ENCODE measurements at places on chromosomes 7 and 10.

DNA sequence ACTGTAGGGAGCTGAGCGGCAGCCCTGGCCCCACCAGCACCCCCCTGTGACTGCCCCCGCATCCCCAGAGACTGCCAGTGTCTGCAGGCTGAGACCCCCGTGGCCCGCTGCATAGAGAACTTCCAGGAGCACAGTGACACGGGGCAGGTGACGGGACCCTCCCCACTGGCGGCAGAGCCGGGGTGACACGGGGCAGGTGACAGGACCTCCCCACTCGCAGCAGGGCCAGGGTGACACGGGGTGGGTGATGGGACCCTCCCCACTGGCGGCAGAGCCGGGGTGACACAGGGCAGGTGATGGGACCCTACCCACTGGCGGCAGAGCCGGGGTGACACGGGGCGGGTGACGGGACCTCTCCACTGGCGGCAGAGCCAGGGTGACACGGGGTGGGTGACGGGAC, 2.3 kb downstream of the GPER1 start:
- no peak for DNase-seq

DNA sequence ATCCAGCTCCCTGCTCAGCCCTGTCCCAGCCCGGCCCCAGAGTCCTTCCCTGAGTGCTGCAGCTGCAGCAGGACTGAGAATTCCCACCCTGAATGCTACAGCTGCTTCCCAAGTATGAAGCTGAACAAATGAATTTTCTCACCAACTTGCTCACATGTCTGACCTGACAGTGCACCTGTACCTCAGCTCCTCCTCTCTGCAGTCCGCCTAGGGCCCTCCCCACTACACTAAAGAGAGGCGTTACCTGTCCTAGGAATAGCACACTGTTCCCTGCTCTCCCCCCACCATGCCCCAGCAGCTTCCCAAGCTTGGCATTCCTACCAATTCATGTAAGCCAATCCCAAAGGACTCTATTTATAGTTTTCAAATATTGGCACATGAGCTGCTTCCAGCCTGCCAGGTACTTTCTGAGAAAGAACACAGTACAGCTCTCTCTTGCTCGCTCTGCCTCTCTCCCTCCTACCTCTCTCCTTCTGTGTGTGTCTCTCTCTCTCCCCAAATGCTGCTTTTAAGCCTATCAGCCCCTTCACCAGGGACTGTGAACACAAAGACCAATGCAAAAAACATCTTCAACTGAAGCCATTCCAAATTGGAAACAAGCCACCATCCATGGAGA, 400.1 kb downstream of the TNS3 start:
- no peak for DNase-seq

- no peak for DNase-seq
Observed at GRCh38 chr7:88842201-88842600, 46.7 kb upstream of the TEX47 start.

DNA sequence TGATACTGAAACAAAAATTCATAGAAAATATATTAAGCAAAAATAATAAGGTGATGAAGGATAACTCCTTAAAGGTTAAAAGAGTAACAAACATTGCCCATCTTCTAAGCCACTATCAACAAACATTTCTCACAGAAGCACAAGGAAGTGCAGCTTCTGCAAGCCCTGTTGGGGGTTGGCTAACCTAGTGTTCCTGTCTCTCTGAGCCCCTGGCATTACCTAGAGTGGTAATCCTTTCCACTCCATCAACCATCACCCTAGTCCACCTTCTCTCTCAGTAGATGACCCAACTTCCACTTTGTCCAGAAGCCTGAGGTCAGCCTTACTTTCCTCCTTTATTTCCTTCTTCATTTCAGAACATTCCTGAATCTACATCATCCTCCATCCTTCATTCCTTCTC, 59.7 kb downstream of the HIPK2 start:
- no peak for DNase-seq

DNA sequence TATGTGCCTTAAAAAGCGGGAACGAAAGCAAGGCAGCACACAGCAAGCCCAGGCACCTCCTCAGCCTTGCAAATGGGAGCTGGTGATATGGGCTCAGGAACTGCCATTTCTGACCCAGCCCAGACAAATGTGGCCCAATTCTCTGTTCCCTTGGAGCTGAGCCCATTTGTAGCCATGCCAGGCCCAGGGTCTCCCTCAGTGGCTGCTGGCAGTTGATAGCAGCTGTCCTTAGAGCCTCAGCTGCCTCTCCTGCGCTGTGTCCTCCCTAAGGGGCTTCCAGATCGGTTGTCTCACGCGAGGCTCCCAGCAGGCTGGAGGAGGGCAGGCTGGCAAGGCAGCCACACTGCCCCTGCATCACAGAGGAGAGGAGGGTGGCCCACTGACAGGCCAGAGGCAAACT, 275.8 kb downstream of the KCNMA1 start:
- DNase-seq, result no peak

- no peak for DNase-seq
Observed at GRCh38 chr7:75040512-75040911, 33.1 kb downstream of the RCC1L start.

DNA sequence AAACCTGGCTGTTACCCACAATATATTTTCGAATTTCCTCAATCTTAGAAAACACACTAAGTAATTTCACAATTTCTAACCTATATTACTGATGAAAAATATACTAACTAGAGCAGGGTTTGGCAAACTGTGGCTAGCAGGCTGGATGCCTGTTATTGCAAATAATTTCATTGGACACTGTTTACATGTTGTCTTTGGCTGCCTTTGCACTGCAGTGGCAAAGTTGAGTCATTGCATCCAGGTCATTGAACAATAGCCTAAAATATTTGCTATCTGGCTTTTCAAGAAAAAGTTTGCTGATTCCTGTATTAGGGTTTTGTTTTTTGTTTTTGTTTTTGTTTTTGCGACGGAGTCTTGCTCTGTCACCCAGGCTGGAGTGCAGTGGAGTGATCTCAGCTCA, 47.2 kb downstream of the KIF11 start:
- DNase-seq, result no peak

- DNase-seq, result no peak
Observed at GRCh38 chr7:25863005-25863728, 288.8 kb upstream of the NFE2L3 start.

DNA sequence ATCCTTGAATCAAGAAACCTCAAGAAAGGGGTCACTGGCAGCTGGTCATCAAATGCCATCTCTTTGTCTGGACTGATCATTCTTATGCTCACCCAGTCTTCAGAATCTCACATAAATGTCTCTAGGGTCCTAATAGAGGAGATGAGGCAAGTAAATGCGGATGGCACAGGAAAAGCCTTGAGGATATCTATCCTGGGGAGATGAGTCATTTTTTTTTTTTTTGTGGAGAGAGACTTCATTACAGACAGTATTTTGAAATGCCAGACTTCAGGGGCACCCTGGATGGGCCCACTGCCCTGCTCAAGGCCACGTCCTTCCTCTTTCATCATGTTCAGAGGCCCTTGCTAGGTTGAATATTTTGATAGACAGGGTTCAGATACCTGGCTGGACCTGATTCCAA, 19.5 kb upstream of the PLPP4 start:
- no peak for DNase-seq

DNA sequence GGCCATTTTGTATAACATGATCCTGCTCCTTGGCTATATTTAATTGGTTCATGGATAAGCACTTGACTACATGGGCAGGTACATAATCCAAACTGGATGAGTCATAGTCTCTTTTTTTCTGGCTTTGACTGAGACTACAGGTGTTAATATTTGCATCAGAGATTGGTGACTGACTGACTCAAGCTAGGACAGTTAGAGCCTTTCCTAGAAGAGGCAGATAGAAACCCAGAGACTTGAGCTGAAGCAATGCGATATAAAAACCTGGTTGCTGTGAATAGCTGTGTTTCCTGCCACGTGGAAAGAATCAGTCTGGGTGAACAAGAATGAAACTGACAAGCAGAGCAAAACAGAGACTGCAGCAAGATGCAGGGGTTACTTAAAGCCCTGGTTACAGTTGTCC, 81.0 kb downstream of the SAMD9 start:
- DNase-seq, result no peak

DNA sequence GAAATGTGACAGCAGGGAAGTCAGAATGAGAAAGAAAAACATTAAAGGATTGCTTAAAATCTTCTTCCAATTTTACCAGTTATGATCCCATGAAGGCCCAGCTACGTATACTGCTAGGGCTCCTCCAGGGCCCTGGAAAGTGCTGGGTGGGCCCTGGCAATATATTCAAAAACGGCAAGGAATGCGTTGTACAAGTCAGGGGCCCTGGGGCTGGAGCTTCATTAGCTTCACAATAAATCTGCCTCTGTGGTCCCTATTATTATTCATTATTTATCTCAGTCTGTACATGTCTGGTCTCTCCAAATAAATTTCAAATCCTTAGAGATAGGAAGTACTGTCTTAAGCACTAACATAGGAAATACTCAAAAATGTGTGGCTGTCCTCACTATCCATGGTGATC, 7.6 kb downstream of the JAZF1 start:
- no peak for DNase-seq

- DNase-seq, result no peak
Observed at GRCh38 chr7:148553979-148554378, 36.6 kb upstream of the C7orf33 start.

GRCh38 chr10:28387140-28387539, 84.3 kb upstream of the MPP7 start:
- no peak for DNase-seq

DNA sequence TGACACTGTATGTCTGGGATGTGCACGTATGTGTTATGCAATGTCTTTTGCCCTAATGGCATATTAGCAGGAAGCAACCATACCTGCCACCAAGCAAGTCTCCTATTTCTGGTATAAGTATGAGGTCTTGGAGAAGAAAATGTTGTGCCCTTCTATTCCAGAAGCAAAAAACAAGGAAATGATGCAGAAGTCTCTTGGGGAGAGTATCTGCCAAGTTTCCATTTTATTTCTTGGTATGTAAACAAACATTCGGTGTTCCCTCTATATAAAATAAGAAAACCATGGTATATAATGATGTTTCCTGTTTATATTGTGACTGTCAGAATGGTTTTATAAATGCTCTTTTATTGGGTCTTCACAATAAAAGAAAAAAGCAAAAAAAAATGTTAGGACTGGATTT, 19.3 kb upstream of the MYO3A start:
- DNase-seq, result no peak

GRCh38 chr10:4867520-4868356, 41.7 kb downstream of the AKR1E2 start:
- no peak for DNase-seq

GRCh38 chr7:44759246-44759645, 10.6 kb downstream of the ZMIZ2 start:
- DNase-seq, result no peak

DNA sequence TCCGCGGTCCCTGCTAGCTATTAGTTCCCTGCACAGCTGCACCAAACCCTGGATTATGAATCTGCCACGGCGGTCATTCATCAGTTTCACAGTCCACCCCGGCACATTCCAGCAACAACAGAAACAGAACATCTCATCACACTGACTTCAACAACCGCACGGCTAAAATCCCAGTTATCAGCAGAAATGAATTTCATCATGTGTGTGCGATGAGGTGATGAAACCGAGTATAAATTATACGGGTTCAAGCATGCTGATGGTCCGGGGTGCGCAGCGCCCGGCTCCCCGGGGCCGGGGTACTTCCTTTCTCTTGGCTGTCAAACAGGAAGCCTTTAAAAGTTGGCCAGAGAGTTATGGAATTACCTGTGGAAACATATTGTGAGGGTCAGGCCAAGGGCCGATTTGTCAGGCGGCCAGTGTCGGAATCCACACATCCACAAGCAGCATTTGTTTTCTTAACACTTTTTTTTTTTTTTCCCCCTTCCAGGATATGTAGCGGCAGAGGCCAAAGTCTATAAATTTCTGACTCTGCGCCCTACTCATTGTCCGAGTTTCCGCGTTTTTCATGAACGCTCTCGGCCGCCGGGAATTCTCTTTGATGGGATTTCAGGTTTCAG, 420.9 kb upstream of the MGMT start:
- no peak for DNase-seq

DNA sequence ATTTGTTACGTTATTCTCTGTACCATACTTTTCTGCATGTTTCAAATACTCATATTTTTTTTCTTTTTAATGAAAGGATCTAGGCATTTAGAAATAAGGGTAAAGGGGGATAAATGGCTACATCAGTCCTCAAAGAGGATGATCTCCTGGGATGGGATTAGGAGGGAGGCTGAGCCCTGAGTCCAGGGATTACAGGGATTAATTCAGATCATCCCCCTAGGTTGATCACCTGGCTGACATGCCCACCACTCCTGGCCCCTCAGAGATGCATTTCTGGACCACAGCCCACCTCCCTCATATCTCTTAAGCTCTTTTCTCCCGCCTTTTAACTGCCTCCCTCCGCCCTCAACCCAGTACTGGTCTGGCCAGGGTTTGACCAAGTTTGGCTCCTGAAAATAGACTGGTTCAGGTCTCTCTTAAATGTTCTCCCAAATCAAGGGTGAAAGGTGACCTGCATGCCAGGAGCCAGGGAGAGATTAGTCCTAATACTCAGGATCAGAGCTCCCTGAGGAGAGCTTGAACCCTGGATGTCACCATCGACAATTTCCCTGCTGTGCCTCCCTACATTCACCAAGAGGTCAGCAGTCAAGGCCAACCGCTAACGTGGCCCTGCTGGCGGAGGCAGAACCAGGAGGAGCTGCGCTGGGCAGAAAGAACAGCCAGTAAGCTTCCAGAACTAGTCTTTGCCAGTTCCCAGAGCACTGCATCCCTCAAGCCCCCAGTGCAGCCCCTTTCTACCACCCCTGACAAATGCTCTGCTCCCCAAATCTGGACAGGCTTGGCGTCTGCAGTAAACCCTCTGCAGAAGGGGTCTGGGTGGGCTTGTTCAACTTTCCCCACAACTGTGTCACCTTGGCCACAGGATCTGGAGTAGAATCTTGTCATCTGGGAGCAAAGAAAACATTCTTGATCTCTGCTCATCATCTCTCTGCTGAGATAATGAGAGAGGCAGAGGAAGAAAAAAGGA, 3.0 kb upstream of the CCDC136 start:
- no peak for DNase-seq

DNA sequence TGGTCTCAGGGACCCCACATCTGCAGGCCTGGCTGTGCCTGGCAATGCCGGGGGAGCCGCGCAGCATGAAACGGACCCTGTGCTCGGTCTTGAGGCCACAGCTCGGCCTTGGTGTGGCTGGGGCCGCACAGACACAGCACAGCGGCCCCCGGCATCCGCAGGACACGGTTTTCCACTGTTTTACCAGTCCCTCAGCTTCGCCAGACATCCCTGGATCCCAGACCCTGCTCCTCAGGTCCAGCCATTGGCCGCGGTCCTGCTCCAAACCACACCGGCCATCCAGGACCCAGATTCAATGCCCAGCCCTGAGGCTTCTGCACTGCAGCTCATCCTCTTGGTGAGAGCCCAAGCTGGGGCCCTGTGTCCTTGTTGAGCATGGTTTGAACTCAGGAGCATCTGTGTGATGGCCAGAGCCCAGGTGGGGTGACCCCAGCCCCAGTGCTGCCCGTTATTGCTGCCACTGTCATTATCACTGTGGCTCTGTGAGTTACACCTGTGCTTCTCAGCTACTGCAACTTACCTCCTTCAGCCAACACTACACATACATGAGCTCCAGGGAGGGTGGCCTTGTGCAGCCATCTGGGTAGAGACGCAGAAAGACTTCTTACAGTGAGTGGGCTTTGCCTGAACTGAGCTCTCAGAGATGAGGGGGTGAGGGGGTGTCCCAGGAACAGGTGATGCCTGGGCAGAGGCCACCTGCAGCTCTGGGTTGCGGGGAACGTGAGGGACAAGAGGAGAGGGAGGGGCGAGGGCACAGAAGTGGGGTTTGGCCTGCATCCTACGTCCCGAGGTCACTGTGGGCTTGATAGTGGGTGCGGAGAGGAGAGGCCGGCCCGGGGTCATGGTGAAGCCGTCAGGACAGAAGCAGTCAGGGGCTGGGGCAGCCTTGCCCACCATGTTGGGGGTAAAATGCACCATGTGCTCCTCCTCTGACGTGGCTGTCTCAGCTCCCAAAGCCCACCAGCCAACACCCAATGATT, 567.6 kb downstream of the PTPRN2 start:
- no peak for DNase-seq

- no peak for DNase-seq
Observed at GRCh38 chr7:142488842-142489241, 231.0 kb upstream of the PRSS58 start.

Measured in amygdala (tissue), 56 donors.